Left cardiac atrium (tissue), 4 donors: ENCODE measurements at places on chromosomes 3 and 15. TPM values are rescaled to one million over a fixed set of nuclear protein-coding genes. Genes with fewer than 3 reads are reported as not detected.

DNA sequence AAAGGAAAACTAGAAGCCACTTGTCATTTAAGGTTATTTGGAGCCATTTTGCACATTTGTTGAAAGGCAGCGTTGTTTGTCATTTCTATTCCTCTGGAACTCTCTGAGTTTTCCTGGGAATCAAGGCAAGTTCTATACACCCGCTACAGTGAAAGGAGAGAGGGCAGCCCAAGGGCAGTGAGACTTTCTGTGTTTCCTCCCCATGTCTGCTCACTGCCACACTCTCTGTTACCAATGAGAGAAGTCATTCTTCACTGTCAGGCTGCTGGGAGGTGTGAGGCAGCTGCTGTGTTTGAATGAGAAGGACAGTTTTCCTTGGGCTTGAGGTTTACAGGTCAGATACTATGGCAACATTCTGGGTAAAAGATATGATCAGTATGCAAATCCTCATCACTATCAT, 36.0 kb downstream of the ATP13A5 start:
- no peak for DNase-seq

DNA sequence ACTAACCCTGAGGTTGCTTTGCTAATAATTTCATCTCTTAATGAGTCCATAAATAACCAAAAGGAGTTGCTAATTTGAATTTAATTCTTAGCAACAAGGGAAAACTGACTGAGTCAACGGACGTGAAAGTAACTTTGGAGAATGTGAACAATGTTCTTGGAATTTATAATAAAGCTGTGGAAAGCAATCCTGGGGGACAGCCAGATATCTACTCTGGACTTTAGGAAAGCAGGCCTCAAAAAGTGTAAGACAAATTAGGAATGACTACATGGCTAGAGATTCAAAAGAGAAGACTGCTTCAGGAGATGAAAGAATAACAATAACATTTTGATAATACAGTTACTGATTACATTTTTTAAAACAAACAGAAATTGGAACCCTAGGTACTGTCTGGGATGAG, 318.4 kb upstream of the COL8A1 start:
- DNase-seq = no peak

DNA sequence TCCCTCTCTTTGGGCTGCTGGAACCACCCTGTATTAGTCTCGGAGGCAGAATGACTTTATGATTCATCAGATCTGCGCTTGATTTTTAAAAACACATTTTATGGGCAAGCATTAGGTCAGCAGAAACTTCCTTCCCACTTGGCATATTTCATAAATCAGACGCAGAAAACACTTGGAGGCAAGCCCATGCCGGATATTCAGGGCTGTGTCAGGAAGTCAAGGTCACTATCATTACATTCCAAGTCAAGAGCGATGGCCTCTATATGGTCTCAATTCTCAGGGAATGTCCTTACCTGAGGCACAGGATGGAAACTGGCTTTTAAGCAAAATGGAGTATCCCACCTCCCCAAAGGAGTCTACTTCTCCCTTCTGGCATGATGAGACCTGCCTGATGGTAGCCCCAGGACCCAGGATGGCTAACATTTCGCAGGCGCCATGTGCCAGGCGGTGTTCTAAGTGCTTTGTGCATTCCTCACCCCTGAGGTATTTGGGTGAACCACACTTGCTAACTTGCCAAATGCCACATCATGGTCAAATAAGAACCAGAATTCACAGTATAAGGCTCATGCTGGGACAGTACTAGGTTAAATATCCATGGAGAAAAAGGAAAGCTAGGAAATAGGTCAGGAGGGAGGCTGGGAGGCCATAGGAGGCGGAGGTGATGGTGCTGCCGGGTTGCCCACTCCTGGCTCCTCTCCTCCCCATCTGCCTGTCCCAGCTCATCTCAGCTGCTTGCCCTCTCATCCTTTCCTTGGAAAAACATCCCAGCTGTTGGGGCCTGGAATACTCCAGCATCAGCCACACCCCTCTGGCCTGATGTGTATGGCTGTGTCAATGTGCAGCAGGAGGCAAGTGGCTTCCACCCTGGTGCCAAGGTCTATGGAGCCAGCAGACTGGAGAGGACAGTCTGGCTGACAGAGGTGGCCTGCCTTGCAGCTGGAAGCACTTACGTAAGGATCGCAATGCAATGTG, 18.8 kb downstream of the BCL2L10 start:
- peak; percentile 36 for DNase-seq

CGNL1 gene
- total RNA-seq = 26.0 TPM

MME gene
- 16.5 TPM for total RNA-seq
